NCI-H1417 treated with DMSO at 0.1 percent for 48 hours (cell line): ENCODE measurements at places on chromosomes 16 and 17.

DNA sequence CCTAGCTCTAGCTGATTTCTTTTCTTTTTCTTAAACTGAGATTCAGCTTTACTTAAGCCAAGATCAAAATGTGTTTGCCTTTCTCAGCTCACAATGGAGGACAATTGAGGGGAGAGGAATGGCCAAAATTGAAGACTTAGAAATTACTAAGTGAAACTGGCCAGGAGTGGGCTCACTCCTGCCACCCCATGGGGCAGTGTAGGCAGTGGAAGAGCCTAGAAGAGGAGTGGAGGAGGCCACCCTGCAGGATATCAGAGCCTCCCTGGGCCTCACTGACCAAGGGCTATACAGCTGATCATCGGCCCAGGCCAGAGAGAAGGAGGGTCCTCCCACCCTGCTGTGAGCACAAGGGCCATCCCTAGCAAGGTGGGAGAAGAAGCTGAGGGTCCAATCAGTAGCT, 119.8 kb downstream of the CCT6B start:
- DNase-seq: no peak

- no peak for DNase-seq
These were observed 13.1 kb downstream of the CORO7 start for GRCh38 chr16:4403133-4403949.

DNA sequence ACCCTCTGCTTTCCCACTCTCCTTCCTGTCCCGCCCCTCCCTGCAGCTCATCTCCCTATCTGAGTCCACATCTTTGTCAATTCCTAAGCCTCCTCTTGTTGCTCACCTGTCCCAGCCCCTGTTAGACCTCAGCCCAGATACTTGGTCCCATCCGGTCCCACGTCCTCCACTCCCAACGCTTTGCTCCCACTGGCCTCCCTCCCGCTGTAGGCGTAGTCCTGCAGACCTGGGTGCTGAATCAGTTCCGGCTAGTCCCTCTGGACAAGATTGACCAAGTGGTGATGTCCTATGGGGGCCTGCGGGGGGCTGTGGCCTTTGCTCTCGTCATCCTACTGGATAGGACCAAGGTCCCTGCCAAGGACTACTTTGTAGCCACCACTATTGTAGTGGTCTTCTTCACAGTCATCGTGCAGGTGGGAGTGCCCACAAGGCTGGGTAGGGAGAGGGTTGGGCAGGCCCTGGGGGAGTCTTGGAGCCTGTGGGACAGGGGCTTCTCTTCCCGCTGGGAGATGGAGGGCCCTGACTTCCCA, 8.0 kb downstream of the SLC9A5 start:
- no peak for DNase-seq

DNA sequence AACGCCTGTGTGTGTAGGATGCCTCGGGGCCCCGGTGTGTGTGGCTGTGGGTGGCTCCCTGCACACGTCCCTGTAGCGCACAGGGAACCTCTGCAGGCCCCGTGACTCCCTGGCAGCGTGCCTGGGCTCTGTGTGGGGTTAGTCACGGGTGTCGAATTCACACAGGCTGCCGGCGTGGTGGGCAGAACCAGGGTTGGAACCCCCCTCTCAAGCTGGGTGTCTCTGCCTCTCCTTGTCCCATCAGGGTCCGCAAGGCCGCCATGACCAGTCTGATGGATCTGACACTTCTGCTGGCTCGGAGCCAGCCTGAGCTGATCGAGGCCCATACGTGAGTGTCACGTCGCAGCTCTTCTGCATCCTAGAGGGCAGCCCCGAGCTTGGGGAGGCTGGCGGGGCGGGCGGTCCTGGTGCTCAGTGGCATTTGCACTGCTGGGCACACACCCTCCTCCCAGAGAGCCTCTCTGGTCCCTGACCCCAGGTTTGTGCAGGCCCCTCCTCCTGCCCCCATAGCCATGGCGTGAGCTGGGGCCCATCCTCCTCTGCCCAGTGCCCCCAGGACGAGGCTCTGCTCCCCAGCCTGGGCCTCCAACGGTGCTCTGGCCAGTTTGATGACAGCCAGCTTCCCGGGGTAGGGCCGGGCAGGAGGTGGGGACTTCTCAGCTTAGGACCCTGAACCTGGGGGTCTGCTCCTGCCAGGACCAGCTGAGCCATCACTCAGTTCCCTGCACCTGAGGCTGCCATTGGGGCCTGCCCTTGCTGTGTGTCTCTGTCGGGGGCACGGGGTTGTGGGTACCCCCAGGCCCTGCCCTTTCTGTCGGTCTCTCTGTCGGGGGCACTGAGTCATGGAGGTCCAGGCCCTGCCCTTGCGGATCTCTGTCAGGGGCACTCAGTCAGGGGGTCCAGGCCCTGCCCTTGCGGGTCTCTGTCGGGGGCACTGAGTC, 88.1 kb upstream of the ZNF750 start:
- DNase-seq: no peak

GRCh38 chr16:31876951-31877828, 3.6 kb downstream of the ZNF267 start:
- DNase-seq: no peak

GRCh38 chr17:71011391-71011790, 842.1 kb downstream of the KCNJ2 start:
- no peak for DNase-seq

- no peak for DNase-seq
These were observed 21.1 kb downstream of the KCTD19 start for GRCh38 chr16:67305216-67306071.

DNA sequence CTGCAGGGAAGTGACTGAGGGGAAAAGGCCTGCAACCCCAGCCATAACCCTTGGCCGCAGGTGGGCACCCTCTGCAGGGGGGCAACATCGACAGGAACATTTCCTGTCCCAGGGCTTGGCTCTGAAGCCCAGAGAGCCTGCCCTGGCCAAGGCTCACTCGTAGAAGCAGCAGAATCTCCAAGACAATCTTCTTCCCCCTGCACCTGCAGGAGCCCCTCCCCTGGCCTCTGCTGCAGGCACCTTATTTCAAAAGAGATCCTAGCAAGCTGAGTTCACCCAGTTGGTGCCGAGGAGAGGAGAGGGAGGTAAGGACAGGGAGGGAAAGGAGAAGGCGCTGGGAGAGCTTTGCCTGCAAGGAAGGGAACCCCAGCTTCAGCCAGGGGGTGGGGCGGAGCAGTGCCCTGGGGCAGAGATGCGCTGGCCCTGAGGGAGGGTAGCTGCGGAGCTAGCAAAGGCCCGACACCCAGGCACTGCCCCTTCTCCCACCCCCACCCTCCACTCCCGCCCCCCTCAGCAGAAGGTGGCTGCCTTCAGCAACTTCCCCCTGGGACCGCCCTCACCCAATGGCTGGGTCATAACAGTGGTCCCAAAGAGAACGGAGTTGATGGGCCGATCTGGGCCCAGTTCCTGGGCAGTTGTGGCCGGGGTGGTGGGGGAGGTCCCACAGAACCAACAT, 104.3 kb upstream of the TNRC6C start:
- no peak for DNase-seq

DNA sequence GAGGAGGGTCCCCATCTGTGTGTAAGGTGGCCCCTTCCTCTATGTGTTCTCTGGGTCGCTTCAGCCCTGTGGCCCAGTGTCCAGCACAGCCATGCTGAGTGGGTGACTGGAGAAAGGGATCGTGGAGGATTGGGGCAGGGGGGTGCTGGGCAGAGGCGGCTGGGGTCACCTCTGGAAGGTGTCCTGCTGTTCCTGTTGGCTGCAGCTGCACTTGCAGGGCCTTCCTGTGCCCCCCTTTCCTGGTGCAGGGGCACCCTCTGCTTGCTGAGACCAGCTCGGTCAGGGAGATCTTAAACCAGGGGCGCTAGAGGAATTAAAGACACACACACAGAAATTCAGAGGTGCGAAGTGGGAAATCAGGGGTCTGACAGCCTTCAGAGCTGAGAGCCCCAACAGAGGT, 11.1 kb downstream of the IL32 start:
- DNase-seq: no peak

GRCh38 chr16:56415875-56416274, 9.5 kb downstream of the AMFR start:
- no peak for DNase-seq

DNA sequence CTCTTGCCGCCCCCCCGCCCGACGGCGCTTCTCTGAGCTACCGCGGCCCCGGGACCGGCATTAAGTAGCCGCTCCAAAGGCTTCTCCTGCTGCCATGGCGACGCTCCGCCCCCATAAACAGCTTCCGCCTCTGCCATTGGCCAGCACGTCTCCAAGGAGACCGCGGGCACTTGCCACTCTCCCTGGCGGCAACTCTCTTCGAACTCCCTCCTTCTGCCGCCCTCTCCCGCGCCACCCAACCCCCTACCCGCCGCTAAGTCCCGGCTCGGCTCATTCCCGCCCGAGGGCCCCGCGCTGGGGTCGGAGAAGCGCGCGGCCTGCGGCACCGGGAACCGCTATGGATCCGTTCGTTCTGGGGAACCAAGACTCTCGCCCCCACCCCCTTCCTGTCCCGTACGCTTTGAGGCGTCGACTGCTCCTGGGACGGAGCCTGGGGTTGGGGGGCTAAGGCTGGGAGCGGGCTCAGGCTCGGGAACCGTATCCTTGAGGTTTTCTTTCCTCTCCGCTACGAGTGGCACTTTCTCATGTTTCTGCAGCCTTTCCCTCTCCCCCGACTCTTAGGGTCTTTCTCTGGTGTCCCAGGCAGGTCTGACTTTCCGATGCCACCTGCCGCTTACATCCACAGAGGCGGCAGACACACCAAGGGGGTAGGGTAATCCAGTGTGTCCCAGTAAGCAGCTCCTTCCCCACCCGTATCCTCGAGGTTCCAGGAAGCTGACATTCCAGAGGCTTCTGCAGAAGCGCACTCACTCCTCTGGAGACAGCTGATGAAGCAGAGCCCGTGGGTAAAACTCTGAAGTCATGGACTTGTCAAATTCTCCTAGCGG, at the start of gene FOXJ1:
Gene FOXJ1 (minus strand): TSS at position 34 of the 827 bp plus-strand sequence. CDS start 850 bp downstream, outside the sequence.
- peak; percentile 72 for DNase-seq
